ENCODE measurements at places on chromosomes 5 and 9. TPM values are rescaled to one million over a fixed set of nuclear protein-coding genes. Genes with fewer than 3 reads are reported as not detected.

PRSS3 gene
- polyA plus RNA-seq = not detected

SLU7 gene
- polyA plus RNA-seq = 44.0 TPM

CNTNAP3 gene
- polyA plus RNA-seq = 2.0 TPM

STC2 gene
- 4.2 TPM for polyA plus RNA-seq

RHOBTB3 gene
- polyA plus RNA-seq = 110 TPM

DNA sequence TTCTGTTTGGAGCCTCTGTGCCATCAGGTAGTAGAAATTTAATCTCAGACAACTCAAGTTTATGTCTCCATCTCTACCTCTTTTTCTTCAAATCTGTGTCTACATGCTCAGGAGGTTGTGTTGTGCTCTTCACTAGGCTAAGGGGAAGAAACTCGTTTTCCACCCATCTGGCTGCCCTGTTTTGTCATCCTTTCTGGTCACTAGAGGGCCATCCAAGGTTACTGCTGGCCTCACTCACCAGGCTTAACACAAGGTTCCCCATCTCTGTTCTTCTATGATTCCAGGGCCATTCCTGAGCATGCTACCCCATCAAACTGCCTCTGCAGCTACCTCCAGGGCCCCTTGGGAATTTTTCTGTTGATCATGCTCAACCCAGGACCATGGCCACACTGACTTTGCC lies 213.3 kb upstream of the FBXL7 start:
- DNase-seq = no peak

GRCh38 chr5:21834863-21835262 lies 1018.3 kb downstream of the CDH12 start:
- DNase-seq = no peak

DNA sequence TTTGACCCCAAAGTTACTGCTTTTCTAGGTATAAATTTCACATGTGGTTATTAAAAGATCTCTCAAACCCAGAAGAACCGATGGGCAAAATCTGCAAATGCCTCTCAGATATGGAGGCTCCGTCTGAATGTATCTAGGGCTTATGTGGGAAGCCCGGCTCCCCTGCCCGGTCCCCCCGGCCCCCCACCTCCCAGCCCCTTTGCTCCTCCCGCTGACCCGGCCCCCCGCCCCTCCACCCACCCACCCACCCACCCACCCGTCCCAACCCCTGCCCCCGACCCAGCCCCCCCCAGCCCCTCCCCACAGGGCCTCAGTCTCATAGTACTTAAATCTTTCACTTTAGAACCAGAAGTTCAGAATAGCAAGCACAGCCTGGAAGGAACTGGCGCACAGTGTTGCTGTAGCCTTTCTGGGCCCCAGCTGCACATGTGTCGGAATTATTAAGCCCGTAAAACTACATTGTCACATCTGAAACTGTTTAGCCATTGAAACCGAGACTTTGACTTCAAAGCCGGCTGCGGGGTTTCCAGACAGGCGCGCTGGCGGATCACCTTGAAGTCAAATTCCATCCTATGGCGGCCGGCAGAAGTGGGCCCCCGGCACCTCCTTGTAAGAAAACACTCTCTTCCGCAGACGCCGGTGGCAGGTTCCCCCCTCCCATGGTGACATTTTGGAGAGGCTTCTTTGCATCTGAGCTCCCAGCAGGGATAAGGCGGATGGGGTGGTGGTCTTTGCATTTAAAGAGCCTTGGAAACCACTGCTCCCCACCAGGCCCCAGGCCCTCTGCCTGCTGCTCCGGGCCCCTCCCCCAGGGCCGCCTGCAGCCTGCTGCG lies 12.8 kb downstream of the NKD2 start:
- DNase-seq = peak; percentile 75

- DNase-seq = no peak
These were observed 40.3 kb downstream of the NNT start for GRCh38 chr5:43643327-43643726.

GRCh38 chr9:90956026-90956810 lies 154.6 kb downstream of the SYK start:
- DNase-seq = no peak

- peak; percentile 32 for DNase-seq
These were observed 35.0 kb upstream of the DMRT1 start for GRCh38 chr9:806285-807156.

DNA sequence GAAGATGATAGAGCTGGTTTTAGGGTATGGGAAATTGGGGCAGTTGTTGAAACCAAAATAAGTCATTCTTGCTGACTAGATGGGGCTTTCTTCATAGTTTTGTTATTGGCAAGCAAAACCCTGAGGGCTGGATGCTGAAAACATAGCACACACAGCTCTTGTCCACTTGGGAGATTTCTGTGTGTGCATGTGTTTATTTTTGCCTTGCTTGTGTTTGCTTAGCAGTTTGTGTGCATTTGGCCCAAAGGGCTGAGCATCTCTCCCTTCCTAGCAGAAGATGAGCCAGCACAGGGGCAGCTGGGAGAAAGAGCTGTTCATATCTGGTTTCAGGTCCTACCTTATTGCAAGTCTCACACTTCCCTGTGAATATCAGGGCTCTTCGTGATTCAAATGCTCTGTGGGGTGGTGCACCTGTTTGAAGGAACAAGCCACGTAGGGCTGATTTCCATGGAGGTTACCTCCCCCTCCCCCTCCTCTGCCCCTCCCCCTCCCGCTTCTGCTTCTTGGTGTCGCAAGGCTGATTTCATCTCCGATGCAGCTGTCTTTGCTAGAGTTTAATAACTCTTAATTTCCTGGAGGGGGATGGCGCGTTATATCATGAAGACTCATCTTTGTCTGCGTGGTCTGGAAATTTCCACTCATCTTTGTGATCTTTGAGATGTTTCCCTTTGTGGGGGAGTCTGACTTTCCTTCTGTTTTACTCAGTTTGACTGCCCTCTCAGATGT lies 296.5 kb downstream of the ARHGAP26 start:
- DNase-seq = peak; percentile 61

DNA sequence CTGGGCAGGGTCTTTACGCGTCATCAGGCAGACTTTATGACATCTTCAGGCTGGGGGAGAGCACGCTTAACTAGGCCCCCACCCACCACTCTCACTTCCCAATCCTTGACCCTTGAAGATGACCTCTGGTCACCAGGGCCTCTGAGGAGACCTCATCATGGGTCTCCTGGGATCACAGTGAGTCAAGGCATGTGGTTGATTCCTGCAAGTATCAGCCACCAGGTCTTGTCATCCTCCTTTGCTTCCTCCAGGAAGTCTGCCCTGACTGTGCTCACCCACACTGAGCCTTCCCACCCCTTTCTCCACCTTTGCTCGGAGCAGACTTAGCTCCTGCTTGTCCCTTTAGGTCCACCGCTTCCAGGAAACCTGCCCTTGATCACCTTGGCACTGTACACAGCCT lies 17.3 kb downstream of the ODF2 start:
- no peak for DNase-seq

DNA sequence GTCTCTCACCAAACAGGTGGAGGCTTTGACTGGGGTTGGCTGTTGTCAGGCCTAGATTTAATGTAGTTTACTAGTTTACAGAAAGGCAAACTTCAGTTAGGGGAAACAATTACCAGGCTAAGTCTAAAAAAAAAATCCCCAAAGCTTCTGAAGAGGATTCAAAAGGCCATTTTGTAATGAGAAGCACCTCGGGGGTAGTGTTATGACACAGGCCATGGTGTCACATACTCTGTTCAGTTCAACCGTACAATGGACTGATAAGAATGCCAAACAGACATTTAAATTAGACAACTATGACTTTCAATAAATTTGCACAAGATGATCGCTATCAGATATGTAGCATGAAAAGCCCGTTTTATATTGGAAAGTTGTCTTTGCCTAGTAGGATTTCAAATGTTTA lies 120.1 kb upstream of the PCA3 start:
- DNase-seq = no peak

Measured in muscle of arm (tissue), 14 donors.